Right lobe of liver (tissue), 6 donors: ENCODE measurements at places on chromosomes 4 and X.

GRCh38 chr4:52852711-52853110 is 9.4 kb upstream of the RASL11B start:
- H3K27me3 ChIP-seq = no peaks in the 10 kb centered on the region
- H3K27ac ChIP-seq = no peak overlapping the region
- no peak for DNase-seq
- H3K4me3 ChIP-seq = no peak overlapping the region

- H3K4me3 ChIP-seq = no peak overlapping the region
- H3K27ac ChIP-seq = no peak overlapping the region
- H3K36me3 ChIP-seq = no peaks in the 10 kb centered on the region
- DNase-seq = no peak
Measured at GRCh38 chrX:111568354-111568753, 56.9 kb downstream of the SERTM2 start.

GRCh38 chrX:66489339-66489738 is 149.5 kb downstream of the EDA2R start:
- no peak overlapping the region for H3K4me3 ChIP-seq
- H3K36me3 ChIP-seq = no peaks in the 10 kb centered on the region
- H3K27me3 ChIP-seq = no peaks in the 10 kb centered on the region
- DNase-seq = no peak

DNA sequence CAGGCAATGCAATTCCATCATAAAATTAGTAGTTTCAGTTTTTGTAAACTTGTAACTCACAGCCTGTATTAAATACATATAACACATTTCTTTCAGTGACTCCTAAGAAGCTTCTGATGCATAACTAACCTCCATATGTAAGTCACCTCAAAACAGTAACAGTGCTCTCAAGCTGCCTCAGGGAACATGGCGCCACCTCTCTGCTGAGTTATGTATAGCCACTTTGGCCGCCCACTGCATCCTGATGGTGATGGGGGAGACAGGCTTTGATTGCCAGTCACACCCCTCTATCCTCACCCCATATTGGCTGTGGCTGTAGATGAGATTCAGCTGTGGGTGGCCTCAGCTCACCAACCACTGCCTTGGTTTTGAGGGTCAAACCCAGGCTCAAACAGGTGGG is 54.3 kb downstream of the LRBA start:
- H3K27me3 ChIP-seq = no peaks in the 10 kb centered on the region
- H3K4me3 ChIP-seq = no peak overlapping the region
- no peaks in the 10 kb centered on the region for H3K4me1 ChIP-seq
- no peak overlapping the region for H3K27ac ChIP-seq
- no peaks in the 10 kb centered on the region for H3K36me3 ChIP-seq
